ENCODE measurements at places on chromosomes 4 and X.

GRCh38 chrX:68822641-68823410 lies 6.0 kb upstream of the EFNB1 start:
- DNase-seq: no peak

DNA sequence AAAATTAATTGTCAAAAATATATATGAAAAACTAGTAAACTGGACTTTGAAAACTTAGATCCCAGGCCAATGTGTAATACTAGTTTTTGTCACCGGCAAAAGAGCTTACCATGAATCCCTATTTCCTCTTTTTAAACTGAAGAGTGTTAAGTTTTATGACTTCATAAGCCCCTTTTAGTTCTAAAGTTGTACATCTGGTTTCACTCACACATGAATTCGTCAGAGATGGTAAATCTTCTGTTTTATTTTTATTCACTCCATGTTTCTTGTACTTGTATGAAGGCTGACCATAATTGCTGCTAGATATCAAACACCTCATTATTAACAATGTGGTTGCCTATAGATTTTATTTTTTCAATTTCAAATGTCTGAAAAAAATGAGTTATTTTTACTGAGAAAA lies 827.9 kb downstream of the PCDH7 start:
- DNase-seq: no peak

GRCh38 chrX:76148041-76148665 lies 24.7 kb upstream of the PBDC1 start:
- peak; percentile 15 for DNase-seq

GRCh38 chrX:155263854-155264628 lies at the start of gene RAB39B:
Gene RAB39B (minus strand): TSS chrX:155264491. CDS start chrX:155264288, 203 bp downstream.
- peak; percentile 75 for DNase-seq

- no peak for DNase-seq
These were observed 29.1 kb upstream of the CD38 start for GRCh38 chr4:15749001-15749400.

GRCh38 chr4:6023731-6024130 lies 5.5 kb upstream of the C4orf50 start:
- DNase-seq: no peak

GRCh38 chrX:1502241-1502640 lies 34.7 kb downstream of the P2RY8 start:
- DNase-seq: no peak

DNA sequence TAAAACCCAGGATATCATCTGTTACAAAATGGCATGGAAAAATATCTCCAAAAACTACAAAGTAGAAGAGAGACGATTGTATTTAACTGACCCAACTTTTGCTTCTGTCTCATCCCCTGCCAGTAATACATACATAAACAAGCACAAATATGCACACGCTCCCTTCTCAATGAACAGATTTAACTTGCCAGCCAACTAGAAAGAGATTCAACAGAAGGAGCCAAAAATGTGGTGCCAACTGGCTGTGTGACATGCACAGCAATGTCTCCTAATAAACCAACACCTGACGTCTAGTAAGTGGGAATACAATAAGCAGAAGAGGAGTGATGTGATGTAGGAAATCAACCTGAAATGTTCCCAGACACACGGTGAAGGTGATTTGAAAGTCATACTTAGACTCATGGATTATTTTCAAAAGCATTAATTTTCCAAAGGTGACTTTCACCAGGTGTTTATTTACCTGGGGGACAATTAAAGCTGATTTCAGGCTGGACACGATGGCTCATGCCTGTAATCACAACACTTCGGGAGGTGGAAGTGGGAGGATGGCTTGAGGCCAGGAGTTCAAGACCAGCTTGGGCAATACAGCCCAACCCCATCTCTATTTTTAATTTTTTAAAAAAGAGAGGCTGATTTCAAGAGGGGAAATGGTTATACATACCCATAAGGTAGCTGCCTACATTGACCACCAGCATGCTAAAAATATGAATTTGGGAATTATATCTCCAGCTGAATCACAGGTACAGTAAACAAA lies 33.7 kb downstream of the SH3RF1 start:
- DNase-seq: no peak

DNA sequence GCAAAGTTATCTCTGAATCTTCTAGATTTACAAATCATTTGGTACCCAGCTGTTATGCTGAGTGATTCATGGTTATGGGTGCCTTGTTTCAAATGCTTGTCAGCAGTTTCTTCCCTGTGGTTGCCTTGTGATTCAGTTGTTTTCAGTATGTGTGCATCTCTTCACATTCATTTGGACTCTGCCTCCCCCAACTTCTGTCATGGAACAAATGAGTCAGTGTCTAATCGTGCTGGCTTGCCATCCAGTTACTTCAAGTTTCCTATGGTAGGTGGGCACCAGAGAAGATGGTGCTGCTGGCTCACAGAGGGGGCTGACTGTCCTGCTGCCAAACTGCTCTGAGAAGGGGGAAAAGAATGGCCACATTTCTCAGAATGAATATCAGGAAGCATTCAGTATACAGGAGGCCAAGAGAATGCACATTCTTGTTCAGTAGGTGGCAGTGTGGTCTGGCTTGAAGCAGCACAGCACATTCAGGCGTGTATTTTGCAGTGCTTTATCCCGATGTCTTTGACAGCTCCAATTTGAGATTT lies 260.9 kb downstream of the GLUD2 start:
- DNase-seq: peak; percentile 93

DNA sequence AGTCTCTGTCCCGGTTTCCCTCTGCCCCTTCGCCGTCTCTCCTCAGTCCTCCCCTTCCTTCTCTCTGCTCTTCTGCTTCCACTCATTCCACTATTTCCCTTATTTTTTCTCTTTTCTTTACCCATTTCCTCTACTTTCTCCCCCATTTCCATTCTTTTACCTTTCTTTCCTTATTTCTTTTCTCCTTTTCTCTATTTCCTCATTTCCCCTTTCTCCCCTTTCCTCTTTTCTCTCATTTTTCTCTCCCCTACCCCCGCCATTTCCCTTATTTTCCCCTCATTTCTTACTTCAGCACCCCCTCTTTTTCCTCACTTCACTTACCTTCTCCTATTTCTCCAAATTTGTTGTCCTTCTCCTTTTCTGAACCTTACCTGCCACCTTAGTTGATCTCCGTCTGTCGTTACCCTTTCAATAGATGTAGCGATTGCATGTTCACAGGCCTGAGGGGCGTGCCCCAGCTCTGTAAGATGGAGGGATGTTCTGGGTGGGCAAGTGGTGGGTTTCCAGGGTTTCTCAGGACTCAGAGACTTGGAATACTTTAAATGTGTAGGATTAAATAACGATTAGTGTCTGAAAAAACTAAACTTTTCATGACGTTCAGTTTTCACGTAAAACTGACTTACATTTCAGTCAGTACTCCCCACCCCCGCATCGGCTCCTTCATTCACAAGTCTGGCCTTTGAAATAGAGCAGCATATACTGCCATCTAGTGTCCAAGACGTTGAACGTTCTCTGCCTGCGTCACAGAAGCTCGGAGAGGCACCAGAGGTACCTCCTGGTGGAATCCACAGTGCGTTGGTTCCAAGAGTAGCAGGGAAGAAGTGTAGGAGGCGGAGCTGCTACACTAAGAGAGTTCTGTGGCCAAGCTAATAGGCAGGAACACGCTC lies 641 bp upstream of the NCBP2L start:
- DNase-seq: peak; percentile 82

GRCh38 chr4:55507612-55508011 lies 39.1 kb downstream of the CLOCK start:
- no peak for DNase-seq

DNA sequence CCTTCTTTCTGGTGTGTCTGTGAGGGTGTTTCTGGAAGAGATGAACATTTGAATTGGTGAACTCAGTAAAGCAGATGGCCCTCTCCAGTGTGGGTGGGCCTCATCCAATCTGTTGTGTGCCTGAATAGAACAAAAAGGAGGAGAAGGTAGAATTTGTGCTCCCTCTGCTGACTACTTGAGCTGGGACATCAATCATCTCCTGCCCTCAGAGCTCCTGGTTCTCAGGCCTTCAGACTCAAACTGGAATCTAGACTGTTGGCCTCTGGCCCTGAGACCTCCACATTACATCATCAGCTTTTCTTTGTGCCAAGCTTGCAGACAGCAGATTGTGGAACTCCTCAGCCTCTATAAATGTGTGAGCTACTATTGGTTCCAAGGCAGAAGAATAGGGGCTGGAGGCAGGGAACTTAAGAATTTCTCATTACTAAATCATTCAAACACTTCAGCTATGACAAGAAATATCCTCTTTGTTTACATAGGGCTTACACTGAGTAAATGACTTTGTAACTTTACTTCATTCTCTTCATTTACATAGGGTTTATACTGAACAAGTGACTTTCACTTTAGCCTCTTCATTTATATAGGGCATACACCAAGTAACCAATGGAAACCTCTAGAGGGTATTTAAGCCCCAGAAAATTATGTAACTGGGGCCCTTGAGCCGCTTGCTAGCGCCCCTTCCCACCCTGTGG lies 86.9 kb upstream of the NWD2 start:
- DNase-seq: no peak

DNA sequence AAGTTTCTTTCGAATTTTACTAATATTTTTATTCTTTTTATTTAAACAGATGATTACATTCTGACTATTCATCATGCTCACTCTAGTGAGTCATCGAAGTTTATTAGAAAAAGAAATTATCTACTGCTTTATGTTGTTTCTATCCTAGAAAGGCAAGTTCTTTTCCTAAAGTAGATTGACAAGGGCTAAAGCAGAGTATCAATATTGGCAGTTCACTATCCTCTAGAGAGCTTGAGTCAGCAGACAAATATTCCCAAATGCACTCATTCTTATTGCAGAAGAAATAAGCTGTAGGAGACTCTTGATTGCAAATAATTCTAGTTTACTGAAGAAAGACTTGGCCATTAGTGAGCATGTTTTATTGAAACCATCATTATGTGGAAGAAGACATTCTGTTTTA lies 911.8 kb downstream of the CENPC start:
- DNase-seq: no peak

GRCh38 chr4:101952985-101953384 lies 162.5 kb downstream of the BANK1 start:
- DNase-seq: no peak

DNA sequence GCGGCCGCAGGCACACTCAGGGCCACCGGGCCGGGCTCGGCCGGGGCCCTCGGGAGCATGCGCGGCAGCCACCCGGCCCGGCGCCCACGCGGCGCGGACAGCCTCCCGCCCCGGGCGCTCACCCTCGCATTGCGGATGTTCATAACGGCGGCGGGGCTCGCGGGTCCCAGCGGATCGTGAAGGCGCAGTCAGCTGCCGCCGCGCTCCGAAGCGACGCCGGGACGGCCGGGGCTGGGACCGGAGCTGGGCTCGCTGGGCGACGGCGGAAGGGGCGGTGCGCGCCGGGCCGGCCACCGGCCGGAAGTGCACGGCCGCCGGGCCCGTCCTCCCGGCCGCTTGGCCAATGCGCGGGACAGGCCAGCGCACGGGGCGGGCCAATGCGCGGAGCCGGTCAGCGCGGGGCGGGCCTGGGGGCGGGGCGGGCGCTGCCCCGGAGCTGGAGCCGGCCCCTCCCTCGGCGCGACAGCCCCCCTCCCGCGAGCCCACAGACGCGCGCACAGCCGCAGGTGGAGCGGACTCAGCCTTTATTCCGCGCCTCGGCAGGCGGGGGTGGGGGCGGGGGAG lies at the start of gene NAA10:
TSS of gene NAA10 (minus strand) at position 276 of the 564 bp plus-strand sequence. CDS start at position 143, 133 bp downstream.
- DNase-seq: peak; percentile 69

DNA sequence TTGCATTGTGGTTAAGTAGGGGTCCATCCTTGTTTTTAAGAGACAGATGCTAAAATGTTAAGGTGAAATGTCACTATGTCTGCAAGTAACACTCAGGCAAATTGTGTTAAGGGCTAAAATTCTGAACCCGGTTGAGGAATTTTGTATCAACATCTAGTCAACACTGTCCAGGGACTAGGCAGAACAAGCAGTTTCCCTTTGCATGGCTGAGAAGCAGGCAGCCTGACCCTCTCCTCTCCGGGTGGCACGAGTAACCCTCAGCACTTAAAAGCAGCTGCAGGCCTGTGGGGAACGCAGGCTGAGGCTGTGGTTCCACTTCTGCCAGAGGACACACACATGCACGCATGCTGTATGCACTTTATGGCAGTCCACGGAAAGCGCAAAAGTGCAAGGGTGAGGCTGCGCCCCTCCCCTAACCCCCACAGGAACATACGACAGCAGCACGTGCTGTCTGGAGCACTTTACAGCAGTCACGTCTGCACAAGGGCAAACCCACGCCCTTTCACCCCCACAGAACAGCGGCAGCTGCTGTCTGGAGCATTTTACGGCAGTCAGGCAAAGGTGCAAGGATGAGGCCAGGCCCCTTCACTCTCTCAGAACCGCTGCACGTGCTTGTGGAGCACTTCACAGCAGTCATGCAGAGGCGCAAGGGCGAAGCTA lies 619 bp upstream of the MPC1L start:
- DNase-seq: no peak

- DNase-seq: no peak
These were observed 30.9 kb downstream of the RASSF6 start for GRCh38 chr4:73589261-73589847.

DNA sequence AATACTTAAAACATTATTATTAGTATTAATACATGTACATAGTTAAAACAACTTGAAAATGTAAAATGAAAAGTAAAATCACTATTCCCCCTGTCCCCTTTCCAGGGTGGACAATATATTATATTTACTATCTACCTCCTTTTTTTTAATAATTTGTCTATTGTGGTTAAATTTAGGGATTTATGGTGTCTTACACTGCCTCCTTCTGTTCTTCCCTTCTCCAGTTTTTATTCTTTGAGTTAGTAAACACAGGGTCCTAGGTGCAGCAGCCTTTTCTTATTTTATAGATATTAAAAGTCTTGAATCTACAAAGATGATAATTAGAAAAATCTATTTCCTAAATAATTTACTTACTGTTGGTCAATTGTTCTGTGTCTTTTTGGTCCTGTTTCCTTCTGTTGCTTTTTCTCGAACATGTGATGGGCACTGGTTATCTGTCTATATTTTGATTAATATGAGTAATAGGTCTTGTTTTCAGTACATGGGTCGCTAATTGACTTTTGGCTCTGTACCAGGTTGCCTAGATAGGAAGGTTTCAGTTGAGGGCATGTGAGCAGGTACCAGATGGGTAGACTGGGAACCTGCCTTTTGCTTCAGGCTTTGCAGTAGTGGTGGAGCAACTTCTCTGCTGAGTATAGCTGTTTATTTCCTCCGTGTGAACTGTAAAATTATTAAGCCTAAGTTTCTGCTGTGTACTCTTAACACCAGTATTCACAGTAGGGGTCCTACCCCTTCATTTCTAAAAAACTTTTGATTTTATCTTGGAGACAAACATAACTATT lies 1.1 kb downstream of the NUDT9 start:
- DNase-seq: peak; percentile 28

DNA sequence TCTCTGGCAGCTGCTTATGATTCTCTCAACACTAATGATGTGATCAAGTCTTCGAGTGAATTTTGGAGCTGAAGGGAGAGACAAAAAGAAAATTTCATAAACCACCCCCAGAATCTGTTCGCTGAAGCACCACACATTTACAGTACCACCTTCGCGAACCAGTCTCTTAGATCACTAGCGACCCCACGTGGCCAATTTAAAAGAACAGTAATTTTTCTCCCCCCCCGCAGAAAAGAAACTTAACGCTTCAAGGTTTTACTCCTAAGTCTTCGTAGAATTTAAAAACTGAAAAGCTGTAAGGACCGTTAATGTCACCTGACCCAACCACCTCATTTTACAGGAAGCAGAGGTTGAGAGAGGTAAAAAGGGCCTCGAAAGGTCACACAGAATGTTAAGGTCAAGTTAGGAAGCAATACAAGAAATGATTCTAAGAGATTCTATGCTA lies 187.5 kb downstream of the QDPR start:
- DNase-seq: peak; percentile 37

- no peak for DNase-seq
These were observed 90.5 kb downstream of the DDIT4L start for GRCh38 chr4:100099746-100100145.
